ENCODE measurements at places on chromosomes 2 and 18.

DNA sequence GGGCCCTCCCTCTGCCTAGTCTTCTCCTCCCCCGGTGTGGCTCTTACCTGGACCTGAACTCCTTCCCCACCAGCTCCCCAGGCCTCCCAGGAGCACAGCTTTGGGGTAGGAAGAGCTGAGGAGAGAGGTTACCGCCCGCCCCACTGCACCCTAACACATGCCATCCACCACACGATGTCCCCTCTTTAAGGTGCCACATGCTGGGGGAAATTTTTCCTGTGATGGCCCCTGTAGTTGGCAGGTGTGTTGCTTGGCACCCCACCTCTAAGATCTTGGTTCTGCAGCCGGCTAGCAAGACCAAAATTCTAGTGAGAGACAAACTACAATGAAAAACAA, 6.9 kb upstream of the TEX261 start:
- DNase-seq = no peak

- DNase-seq = no peak
Measured at GRCh38 chr2:3421580-3421979, 42.1 kb downstream of the TRAPPC12 start.

- DNase-seq = no peak
Measured at GRCh38 chr2:72719416-72719815, 106.4 kb downstream of the EXOC6B start.

GRCh38 chr18:2336690-2337392, 234.5 kb downstream of the METTL4 start:
- no peak for DNase-seq

DNA sequence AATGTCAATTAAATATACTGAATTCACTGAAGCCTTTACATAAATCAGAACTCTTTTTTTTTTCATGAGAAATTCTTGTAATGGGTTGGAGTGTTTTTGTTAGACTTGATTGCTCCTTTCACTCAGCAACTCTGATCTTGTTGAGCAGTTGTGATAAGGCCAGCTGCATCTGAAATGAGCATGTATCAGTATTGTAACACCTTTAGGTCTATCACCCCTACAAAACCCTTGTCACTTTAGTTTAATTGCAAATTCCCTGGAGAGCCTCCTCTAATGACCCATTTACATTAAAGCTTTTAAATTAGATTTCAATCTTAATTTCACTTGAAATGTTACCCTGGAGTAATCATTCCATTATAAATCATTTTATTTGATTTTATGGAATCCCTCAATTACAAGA, 346.8 kb upstream of the TCF4 start:
- DNase-seq = no peak

- no peak for DNase-seq
Measured at GRCh38 chr2:126358122-126358521, 297.8 kb upstream of the GYPC start.

DNA sequence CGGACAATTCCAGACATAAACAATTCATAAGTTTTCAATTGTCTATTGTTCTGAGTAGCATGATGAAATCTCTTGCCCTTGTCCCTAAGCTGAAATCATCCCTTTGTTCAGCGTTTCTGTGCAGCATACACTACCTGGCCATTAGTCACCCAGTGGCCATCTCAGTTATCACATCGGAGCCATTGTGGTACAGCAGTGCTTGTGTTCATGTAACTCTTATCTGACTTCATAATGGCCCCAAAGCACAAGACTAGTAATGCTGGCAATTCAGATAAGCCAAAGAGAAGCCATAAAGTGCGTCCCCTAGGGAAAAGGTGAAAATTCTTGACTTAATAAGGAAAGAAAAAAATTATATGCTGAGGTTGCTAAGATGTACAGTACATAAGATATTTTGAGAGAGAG, 127.2 kb downstream of the FHOD3 start:
- no peak for DNase-seq

- DNase-seq = no peak
Measured at GRCh38 chr18:43534511-43534910, 257.2 kb upstream of the SYT4 start.

- DNase-seq = no peak
Measured at GRCh38 chr2:117232305-117232704, 582.2 kb upstream of the DDX18 start.

- DNase-seq = no peak
Measured at GRCh38 chr2:62672601-62673000, 32.9 kb upstream of the EHBP1 start.

GRCh38 chr2:232260075-232260474, 118.5 kb upstream of the ALPP start:
- no peak for DNase-seq

DNA sequence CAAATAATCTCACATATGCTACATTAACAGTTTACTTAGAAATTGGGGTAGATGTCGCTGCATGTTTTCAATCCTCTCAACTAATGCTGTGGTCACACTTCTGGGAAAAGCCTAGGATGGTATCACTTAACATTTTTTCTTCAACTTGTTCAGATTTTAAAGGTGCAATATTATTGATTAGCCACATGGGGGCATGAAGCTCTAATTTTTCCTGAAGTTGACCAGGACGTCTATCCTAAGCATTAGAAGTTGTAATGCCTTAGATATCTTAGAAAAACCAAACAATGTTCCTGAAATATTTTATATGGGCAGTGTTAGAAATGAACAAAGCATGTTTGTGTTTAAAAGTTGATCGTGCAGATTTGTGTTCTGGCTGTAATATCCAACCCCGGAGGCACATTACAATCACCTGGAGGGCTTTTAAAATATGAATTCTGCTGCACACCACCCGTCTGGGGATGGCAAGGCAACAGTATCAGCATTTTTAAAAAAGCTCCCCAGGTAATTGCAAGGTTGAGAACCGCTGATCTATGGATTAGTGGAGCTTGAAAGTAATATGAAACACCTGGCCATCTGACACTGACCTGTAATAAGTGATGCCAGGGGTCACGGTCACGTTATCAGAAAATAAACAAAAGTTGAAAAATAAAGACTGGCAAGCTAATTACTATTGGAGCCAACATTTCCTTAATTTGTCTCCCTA, 100.5 kb upstream of the LMAN1 start:
- no peak for DNase-seq

DNA sequence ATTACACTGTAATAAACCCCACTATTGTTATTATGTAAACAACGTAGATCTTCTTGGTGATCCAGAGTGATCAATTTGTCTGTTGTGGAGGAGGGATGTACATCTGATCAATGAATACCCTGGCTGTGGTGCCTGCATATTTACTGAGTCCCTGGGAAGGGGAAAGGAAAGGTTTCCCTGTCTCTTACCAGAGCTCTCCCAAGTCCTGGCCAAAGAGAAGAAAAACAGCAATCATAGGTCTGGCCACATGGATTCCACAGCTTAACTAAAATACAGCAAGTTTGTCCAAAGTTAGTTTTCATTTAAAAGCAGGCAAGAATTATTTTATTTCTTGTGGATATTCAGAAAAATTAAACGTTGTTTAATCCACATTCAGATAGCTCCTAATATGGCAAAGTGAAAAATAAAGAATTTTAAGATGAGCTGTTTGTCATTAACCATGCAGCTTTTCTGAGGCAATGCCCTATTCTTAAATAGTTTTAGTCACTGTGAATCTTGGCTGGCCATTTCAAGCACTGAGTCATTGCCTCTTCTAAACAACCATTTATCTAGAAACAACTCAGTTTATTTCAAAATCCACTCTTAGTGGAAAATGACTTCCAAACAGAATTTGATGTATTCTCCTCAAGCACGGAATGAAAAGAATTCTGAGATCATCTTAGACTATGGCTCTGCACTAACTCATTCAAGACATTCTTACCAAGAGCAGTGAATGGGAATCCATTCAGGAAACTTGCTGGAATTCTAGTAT, 1004.4 kb upstream of the CDH2 start:
- DNase-seq = no peak

DNA sequence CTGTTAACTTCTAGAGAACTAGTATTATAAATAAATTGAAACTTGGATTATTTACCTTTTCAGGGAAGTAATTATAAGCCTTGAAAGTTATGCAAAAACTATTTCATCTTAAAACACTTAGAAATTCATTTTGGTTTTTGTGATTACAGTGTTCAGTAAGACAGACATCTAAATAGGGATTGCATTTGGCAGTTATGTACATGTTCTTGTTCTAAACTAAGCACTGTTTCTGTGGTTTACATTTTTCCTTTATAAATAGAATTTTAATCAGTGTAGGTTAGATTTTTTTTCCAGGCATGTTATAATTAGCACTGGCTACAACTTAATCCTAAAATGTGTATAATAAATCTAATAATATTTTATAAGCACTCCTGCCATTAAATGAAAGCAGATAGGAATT, 35.0 kb downstream of the LCLAT1 start:
- DNase-seq = no peak

GRCh38 chr18:58102875-58103274, 58.8 kb downstream of the NEDD4L start:
- no peak for DNase-seq

GRCh38 chr2:182883451-182883850, 17.0 kb upstream of the FRZB start:
- DNase-seq = no peak

DNA sequence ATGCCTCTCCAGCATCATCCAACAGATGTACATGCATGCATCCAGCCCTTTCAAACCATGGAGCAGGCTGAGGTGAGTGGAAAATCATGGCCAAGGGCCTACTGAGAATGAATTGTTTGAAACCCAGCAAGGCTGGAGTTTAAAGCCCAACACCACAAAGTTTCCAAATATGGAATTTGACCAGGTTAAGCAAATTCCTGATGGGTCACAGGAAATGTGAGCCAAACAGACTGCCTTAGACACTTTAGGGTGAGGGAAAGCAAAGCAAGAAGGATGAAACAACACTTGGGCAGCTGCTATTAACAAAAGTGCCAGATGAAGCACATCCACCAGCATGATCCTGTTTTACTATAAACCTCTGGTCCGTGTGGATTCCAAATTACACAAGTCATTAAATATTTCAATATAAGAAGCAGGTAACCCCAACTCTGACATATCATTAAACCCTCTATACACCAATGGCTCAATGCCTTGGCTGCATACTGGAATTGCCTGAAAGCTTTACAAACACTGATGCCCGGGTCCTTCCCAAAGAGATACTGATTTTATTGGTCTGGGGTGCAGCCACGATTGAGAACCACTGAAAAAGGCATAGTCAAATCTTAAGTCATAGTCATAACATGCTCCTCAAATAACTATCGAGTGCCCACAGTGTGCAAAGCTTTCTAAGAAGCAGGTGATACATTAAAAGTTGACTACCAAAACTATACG, 9.1 kb downstream of the KLF7 start:
- no peak for DNase-seq

DNA sequence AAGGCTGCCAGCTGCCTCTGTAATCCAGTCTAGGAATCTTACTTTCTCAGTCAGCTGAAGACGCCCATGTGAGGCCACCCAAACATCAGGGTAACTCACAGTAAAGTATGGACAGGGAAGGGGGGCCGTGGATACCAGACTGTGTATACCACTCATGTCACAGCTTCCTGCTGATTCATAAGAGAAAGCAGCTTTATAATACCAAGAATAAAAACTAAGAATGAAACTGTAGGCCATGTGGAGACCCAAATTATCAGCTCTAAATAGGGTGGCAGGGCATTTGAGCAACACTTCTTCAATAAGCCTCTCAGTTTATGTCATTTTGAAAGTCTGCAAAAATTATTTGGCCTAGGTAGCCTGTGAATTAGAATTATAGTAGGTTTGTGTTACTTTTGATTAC, 115.0 kb upstream of the CDCA7 start:
- DNase-seq = no peak

DNA sequence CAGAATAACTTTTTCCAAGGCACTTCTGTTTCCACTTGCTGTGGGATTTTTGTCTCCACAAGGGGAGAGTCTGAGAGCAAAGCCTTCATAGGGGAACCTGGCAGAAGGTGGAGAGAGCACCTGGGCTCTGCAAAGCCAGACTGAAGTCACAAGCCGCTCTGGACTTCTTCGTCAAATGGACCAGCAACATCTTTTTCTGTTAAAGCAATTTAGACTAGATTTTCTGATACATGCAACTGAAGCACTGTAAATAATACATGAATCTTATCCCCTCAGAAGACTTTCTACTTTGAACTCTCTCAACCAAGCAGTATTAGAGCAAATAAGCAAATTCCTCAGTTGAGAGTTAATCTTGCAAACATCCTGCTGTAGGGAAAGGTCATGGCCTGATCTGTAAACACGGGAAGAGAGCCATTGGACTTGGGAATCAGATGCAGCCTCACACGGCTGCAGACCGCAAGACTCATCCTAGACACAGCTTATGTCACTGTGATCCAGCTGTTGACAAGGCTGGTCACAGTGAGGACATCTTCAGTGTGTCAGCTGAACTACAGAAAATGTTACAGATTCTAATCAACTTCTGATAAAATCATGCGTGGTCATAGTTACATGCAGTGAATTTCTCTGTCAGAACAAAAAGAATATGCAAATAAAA, 3.2 kb downstream of the SH3YL1 start:
- DNase-seq = no peak

GRCh38 chr2:161676902-161677496, 52.8 kb downstream of the SLC4A10 start:
- DNase-seq = no peak

- DNase-seq = no peak
Measured at GRCh38 chr2:226953826-226954225, 118.0 kb downstream of the RHBDD1 start.

GRCh38 chr18:76459687-76460350, 35.2 kb downstream of the ZNF516 start:
- DNase-seq = peak; percentile 17

DNA sequence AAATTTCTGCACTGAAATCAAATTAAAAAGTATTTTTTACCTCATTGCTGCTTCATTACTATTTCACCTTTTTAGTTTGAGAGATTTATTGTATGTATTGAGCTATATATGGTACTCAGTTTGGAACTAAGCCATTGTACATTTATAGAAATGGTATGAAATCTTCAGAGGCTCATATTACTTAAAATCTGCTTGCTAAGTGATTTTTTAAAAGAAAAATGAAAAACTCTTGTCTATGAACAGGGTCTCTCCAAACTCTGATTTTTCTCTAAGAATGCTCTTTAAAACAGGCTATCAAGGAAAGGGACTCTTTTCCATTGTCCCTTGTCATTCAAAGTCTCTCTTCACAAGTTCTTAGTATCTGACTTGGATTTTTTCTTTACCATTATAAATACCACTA, 31.8 kb downstream of the C1D start:
- no peak for DNase-seq

GRCh38 chr18:45793264-45793965, 32.1 kb upstream of the SIGLEC15 start:
- no peak for DNase-seq

- no peak for DNase-seq
Measured at GRCh38 chr18:50374220-50374752, 560 bp upstream of the SKA1 start.

DNA sequence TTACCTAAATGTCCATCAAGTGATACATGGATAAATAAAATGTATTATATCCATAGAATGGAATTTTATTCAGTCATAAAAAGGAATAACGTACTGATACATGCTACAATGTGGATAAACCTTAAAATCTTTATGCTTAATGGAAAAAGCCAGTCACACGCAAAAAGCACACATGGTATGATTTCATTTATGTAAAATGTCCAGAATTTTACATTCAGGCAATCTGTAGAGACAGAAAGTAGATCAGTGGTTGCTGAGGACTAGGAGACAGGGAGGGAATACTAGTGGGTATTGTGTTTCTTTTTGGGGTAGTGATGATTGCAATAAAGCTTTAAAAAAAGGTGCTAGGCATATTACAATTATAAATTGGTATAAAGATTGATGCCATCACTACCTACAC, 30.7 kb upstream of the CD302 start:
- DNase-seq = no peak

- DNase-seq = no peak
Measured at GRCh38 chr2:63788071-63788470, 53.6 kb upstream of the UGP2 start.

- DNase-seq = no peak
Measured at GRCh38 chr2:127517465-127517864, 8.8 kb downstream of the IWS1 start.

All from activated CD8-positive, alpha-beta memory T cell treated with anti-CD3 and anti-CD28 coated beads for 24 hours (primary cell).